Renal cortical epithelial cell (primary cell): ENCODE measurements at places on chromosomes 5 and 9.

GRCh38 chr9:3415906-3416305 lies 109.9 kb downstream of the RFX3 start:
- DNase-seq = no peak

- no peak for DNase-seq
Observed at GRCh38 chr5:148932355-148932935, 106.0 kb downstream of the ADRB2 start.

GRCh38 chr9:99019510-99020331 lies 76.0 kb downstream of the COL15A1 start:
- peak; percentile 97 for DNase-seq

DNA sequence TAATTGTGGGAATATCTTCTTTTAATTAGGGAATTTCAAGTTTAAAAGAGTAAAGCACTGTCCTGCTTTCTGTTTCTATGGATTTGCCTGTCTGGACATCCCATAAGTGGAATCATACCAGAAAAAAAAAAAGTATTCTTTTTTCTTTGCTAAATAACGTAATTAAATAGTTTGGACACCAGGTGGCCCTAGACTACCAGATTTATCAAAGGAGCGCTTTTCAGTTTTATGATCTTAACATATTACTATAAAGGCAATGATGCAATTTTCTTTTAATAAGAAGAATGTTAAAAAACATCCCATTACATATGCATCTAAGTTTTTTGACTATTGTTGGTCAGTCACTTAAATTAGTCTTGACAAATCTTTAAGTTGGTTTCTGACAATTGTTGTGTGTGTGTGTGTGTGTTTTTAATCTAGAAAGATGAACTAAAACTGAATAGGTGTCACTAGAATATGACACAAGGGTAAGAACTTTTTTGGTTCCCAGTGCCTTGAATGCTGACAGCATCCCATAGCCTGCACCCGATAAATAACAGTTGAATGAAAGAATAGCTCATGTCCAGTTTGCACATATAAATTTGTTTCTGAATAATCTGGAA lies 49.5 kb downstream of the C5orf22 start:
- peak; percentile 50 for DNase-seq

GRCh38 chr9:96660692-96661248 lies 5.7 kb upstream of the PRXL2C start:
- peak; percentile 80 for DNase-seq

DNA sequence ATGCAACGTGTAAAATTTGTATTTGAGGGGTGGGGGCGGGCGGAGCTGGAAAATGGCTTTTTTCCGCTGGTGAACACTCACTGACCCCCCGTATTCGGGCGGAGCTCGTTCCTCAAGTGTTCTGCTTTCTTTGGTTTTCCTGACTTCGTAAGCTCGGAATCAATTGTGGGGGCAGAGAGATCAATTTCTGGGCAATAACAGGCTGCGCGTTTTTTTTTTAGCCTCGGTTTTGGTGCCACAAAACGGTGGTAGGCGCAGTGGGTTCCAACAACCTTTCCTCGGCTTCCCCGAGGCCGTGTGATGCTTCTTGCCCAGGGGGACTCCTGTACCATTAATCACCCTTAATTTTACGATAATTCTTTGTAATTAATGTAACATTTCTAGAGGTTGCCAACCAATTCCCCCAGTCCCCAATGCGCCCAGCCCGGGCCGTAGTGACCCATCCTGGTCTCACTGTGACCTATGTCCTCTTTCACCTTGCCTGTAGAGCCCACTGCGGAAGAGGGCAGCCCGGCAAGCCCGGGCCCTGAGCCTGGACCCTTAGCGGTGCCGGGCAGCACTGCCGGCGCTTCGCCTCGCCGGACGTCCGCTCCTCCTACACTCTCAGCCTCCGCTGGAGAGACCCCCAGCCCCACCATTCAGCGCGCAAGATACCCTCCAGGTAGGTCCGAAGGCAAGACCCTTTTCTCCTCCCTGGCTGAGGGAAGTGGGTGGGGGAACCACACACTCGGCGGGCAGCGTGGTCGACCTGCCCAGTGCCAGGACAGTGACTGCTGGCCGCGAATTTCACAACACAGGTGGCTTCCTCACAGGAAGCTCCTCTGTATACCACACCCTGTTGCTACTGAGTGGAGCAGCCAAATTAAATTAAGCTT lies 3.7 kb downstream of the NR4A3 start:
- DNase-seq = no peak

DNA sequence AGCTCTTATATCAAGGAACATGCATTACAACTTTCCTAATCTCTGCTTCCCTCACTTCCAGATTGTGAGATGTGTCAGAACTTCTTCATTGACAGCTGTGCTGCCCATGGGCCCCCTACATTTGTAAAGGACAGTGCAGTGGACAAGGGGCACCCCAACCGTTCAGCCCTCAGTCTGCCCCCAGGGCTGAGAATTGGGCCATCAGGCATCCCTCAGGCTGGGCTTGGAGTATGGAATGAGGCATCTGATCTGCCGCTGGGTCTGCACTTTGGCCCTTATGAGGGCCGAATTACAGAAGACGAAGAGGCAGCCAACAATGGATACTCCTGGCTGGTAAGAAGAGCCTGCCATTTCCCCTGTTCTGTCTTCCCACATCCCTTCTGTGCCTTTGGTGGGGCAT lies 15.1 kb downstream of the PRDM9 start:
- no peak for DNase-seq

DNA sequence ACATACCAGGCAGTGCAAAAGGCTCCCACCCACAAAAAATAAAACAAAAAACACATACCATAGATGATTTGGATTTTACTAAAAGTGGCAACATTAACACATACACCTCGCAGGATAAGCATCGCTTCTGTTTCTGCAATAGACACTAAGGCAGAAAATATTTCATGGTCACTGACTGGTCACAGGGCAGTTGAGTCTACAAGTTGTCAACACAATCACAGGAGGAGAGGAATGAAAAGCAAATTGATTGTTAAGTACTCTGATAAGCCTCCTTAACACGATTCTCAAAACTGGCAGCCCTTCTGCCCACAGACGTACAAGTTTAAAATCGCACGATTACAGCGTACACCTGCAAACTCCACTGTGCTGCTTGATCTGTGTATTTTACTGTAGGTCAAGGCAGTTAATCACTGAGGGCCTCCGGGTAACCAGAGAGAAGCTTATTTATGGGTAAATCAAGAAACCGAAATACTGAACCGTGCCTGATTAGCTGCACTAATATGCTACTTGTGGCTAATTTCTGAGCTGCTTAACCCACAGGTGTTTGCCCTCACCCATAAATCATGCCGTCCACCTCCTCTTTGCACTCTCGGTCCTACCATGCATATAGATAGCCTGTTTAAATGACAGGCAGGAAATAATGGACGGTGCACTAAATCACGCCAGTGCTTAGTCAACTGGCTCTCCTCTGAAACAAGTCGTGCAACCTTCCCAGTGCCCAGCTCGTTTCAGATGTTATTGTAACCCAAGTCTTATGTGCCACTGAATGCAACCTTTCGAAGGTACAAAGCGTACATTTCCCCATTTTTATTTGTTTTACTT lies 659.4 kb upstream of the ADAMTS16 start:
- DNase-seq = peak; percentile 98
